ENCODE measurements at places on chromosomes 1 and 21. TPM values are rescaled to one million over a fixed set of nuclear protein-coding genes. Genes with fewer than 3 reads are reported as not detected.

GRCh38 chr1:86218859-86219258 lies 62.3 kb upstream of the COL24A1 start:
- DNase-seq, result no peak

Gene ANXA9
- 0.90 TPM for total RNA-seq

DNA sequence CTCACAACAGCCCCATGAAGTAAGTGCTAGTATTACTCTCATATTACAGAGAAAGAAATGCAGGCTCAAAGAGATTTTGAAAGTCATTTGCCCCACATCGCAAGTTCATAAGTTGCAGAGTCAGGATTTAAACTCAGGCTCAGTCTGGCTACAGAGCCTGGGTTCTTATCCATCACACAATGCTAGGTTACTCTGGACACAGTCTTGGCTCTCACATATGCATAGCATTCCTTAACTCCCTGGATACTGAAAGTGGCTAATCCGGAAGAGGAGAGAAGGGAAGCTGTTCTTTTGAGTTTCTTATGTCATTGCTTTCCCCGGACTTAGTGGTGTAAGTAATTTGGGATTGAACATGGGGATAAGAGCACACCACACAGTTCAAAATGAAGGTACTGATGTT lies 357.4 kb upstream of the PLXNA2 start:
- DNase-seq, result no peak

Gene RGS13
- total RNA-seq, result not detected

GRCh38 chr1:101843160-101843559 lies 153.6 kb downstream of the OLFM3 start:
- no peak for DNase-seq

Gene DCST2
- total RNA-seq, result under 0.01 TPM

- no peak for DNase-seq
Observed at GRCh38 chr1:235407419-235407818, 40.2 kb downstream of the TBCE start.

GRCh38 chr1:86714159-86714558 lies 9.8 kb downstream of the SH3GLB1 start:
- DNase-seq, result peak; percentile 10

Gene JTB
- total RNA-seq, result 181 TPM

Gene OR2M3
- not detected for total RNA-seq

DNA sequence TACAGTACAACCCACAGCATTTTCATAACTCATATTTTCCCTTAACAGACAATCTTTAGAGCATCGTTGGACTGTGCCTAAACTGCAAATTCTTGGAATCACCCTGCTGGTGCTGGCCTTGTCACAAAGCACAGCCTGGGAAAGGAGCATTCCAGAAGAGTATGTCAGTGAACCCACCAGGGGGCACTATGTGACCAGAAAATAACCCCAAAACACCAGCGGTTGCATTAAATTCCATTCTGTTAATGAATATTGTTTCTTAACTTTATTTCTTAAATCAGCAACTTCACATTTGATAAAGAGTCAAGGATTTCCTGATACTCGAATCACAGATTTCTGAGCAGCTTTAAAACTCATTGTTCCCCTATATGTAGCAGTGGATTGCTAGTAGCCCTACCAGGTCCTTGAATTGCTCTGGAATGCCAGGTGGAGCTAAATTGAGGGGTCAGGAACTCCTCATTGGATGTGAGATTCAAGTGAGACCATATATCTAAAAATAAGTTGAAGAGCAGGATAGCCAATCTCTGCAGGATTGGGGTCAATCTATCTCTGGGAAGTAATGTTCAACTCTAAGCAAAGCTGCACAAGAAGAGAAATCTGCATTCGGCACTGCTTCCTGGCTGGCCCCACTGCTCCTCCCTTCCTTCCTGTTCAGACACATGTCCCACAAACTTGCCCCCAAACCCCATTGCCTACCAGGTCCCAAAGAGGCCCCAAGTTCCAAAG lies 12.7 kb upstream of the RAB4A start:
- peak; percentile 60 for DNase-seq

GRCh38 chr1:118960026-118960561 lies 28.0 kb downstream of the TBX15 start:
- peak; percentile 33 for DNase-seq

Gene LCE1D
- not detected for total RNA-seq

- no peak for DNase-seq
Observed at GRCh38 chr1:187847531-187847930, 1018.8 kb downstream of the PLA2G4A start.

GRCh38 chr21:38875694-38876492 lies 70.2 kb downstream of the ETS2 start:
- peak; percentile 50 for DNase-seq

DNA sequence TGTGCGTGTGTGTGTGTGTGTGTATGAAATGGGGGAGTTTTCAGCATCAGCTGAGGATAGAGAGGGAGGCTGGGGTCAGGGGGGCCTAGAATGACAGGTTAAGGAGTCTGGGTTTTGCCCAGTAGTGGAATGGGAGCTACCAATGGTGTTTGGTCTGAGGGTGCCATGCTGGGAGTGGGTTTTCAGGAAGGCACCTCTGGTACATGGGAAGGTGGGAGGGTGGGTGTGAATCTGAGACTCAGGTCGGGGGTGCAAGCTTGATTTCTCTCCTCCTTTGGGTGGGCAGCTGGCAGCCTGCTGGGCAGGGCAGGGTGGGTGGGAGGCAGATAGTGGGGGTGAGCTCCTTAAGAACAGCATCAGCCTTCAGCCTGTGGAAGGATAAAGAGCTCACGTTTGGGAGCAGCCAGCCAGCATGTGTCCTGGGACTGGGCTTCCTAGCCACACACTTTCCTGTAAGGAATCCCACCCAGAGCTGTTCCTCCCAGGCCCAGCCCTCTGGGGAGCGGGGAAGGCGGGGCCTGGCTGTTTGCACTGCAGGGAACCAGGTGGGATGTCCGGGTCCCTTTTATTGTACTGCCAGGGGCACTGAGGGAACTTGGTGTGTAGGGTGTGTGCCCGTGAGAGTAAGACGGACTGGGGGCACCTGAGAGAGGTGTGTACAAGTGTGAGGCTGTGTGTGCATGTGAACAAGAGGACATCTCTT lies 152.8 kb downstream of the FOXD2 start:
- DNase-seq, result no peak

Gene NAV1
- total RNA-seq, result 1.4 TPM

DNA sequence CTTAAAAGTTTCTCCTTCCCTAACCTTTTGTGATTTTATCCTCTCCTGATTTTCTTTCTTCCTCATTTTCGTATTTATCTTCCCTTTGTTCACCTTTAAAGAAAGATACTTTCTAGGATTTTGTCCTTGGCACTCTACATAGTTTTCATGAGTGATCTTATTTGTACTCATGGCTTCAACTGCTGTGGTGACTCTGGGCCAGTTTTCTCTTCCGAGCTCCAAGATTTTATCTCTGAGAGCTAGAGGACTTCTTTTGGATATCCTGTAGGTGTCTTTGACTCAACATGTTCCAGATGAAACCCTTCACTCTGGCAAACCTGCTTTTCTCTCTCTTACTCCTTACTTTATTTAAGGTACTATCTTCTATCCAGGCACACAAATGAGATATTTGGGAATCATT lies 53.7 kb upstream of the MACF1 start:
- no peak for DNase-seq

DNA sequence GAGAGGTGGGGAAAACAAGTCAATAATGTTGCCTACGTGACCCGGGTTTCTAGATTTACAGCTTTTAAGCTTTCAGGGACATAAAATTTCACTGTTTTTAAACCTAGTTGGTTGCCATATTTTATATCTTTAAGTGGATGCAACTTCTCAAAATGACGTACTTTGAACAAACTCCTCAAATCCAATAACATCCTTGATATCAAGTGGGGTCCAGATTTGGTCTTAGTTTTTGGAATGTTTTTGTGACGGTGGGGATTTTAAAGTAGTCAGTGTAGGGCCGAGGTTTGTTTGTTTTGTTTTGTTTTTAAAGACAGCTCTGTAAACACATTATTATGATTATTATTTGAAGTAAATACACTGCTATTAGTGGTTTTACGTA lies 453 bp downstream of the CDKN2C start:
- peak; percentile 20 for DNase-seq

Gene CRB1
- under 0.01 TPM for total RNA-seq

- no peak for DNase-seq
Observed at GRCh38 chr1:236051242-236051791, 13.6 kb downstream of the NID1 start.

- peak; percentile 50 for DNase-seq
Observed at GRCh38 chr1:181179987-181180365, 91.5 kb downstream of the IER5 start.

- peak; percentile 67 for DNase-seq
Observed at GRCh38 chr1:193183019-193183627, 3.3 kb downstream of the B3GALT2 start.

- no peak for DNase-seq
Observed at GRCh38 chr1:198893141-198893540, 254.3 kb downstream of the PTPRC start.

- peak; percentile 66 for DNase-seq
Observed at GRCh38 chr1:206021626-206022365, 1.9 kb downstream of the CTSE start.

Data from bronchial epithelial cell (primary cell).